ENCODE measurements at places on chromosomes 16 and 17.

GRCh38 chr16:28985211-28986041 lies 574 bp downstream of the LAT start:
- no peak for DNase-seq

DNA sequence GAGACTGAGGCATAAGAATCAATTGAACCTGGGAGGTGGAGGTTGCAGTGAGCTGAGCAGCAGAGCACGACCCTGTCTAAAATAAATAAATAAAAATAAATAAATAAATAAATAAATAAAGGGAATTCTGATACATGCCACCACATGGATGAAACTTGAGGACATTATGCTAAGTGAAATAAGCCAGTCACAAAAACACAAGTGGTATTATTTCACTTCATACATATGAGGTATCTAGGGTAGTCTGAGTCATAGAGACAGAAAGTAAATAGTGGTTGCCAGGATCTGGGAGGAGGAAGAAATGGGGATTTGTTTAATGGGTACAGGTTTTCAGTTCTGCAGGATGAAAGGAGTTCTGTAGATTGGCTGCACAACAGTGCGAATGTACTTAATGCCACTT lies 16.3 kb downstream of the PIPOX start:
- no peak for DNase-seq

- no peak for DNase-seq
Measured at GRCh38 chr16:88415713-88416323, 33.1 kb downstream of the ZNF469 start.

GRCh38 chr17:40778461-40778860 lies 3.9 kb downstream of the KRT27 start:
- no peak for DNase-seq

DNA sequence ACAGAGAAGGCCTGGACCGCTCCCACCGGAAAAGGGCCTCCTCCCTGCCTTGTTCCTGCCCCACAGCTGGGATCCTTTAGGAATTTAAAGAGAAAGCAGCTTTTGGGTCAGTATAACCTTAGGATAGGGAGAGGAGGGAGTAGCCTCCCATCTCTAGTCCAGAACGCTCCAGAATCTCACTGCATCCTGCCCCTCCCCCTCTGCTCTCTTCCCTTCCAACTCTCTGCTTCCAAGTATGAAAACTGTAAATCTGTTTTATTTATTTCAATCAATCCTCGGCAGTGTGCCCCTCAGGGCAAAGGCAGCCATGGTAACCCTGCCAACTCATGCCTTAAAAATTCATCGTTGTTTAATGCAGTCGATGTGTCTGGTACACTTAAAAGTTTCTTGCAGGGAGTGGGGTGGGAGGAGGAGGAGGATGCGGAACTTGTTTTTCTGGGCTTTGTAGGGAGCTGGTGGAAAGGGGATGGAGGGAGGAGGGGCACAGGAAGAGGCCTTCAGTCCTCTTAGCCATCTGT lies 21.2 kb upstream of the MTSS2 start:
- DNase-seq, result peak; percentile 70

DNA sequence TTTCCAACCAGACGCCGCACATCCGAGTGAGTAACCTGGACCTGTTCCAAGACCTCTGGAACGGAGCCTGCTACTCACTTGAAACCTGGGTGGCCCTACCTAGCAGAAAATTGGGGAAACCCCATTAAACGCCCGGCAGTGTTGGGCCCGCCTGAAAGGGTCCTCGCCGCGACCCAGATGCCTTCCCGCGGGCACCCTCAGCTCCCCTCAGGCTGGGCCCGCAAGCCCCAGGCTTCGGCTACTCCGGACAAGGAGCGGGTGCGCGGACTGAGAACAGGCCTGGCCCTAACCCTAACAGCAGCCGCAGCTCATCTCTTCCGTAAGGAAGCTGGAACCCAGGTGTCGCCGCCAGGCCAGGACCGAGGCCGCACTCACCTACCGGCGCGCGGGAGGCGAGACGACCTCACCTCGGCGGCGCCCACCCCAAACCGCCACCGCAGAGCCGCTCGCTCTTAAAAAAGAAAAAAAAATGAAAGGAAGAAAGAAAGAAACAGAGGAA lies 344 bp downstream of the PSME3IP1 start:
- peak; percentile 77 for DNase-seq

GRCh38 chr17:66518108-66518507 lies 215.7 kb downstream of the PRKCA start:
- no peak for DNase-seq

DNA sequence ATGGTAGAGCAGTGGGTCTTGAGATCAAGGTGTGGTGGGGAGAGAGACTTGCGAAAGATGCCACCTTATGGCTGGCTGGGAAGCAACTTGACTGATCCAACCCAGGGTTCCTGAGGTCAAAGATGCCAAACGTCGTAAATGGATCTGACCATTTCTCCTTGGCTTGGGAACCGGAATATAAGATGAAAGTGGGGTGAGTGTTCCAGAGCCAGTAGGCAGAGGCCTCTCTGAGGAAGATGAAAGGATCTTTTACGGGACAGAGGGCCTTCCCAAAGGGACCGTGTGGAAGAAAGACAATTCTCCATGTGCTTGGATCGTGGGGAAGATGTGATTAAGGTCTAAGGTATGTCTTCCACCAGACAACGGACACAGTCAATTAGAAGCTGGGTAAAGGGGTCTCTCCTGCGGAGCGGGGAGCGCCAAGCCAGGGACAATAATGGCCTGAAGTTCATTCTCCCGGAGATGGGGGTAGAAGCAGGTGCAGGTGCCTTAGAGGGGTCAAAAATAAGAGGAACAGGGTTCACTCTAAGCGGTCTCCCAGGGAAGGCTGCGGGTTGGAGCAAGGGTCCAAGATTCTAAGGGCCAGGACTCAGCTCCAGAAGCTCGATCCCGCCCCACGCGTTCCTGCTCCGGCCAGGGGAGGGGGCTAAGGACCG lies 800 bp downstream of the FXR2 start:
- DNase-seq, result peak; percentile 18

DNA sequence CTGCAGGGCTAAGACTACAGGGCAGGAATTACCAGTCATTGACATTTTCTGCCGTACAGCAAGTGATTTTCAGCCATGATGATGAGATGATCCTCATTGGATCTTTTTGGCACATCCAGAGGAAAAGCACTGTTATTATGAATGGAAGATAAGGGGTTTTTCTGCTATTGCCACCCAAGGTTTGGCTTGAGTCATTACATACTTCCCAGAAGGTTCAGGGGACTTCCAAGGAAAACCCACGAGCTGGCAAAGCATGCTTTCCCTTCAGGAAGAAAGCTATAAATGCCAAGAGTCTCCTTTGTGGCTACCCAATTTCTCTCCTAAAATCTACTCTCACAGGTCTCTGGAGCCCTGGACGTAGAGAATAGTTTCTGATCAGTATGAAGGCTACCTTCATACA lies 6.1 kb downstream of the CHST4 start:
- DNase-seq, result no peak

DNA sequence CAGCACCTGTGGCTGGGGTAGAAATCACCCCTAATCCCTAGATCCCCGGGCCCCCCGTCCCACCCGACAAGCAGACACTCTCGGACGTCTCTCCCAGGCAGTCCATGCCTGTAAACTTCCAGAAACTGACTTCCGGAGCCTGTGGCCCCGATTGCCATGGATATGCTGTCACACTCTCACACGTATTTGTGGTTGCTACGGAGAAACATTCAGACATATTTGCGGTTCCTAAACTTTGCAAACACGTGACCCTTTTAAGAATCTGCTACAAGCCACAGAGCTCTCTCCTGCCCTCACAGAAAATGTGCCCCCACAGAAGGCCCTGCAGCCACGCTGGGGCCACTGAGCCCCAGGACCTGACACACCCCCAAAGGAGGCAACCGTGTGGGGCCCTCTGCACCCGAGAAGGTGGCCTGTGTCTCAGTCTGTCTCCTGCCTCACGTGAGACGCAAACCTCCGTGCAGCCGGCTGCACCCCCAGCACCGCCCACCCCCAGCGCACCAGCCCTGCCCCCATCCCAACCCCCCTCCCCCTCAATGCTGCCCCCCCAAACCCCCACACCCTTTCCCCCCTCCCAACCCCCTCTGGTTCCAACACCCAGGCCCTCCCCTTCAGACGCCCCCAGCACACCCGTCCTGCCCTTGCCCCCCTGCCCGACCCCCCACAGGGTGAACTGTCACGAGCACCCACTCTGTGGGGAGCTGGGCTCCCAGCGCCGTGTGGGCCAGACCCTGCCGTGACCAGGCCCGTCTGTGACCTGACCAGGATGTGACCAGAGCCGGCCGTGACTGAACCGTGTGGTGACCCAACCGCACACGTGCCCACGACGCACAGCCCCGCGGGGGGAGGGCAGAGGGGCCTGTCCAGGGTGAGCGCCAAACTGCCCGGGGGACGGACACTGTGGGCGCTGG lies 66.3 kb upstream of the METRNL start:
- DNase-seq, result no peak

DNA sequence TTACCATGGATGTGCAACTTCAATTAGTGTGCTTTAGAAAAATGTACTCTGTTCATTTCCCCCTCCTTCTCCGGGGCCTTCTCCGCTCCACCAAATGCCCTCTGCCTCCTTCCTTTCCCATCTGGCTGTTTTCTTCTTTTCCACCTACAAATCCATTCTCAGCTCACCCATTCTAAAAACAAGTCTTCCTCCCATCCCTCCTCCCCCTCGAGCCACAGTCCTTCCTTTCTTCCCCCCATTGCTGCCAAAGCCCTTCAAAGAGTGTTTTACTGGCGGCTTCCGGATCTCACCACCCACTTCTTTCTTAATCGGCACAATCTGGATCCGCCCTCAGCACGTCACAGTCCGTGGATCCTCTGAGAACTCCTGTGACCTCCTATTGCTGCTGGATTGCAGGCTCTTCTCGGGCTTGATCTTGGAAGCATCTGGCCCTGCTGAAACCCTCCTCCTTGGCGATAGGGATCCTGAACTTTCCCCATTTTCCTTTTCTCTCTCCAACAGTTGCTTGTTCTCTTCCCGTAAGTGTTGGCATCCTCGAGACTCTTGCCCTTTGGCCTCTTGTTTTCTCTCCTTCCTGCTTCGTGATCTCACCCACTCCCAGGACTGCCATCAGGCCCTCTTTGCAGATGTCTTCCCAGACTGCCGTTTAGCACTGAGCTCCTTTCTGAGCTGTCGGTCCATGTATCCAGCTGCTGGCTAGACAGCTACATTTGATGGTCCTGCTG lies 36.0 kb upstream of the FBXO47 start:
- DNase-seq, result no peak

GRCh38 chr17:77685881-77686486 lies 272.5 kb upstream of the TNRC6C start:
- no peak for DNase-seq

GRCh38 chr16:48121276-48121675 lies 34.5 kb downstream of the ABCC12 start:
- DNase-seq, result no peak

GRCh38 chr17:21019976-21020586 lies 22.7 kb downstream of the USP22 start:
- no peak for DNase-seq

- no peak for DNase-seq
Measured at GRCh38 chr17:73015722-73016276, 76.7 kb downstream of the SLC39A11 start.

- no peak for DNase-seq
Measured at GRCh38 chr16:66601471-66601870, 3.0 kb upstream of the CMTM3 start.

GRCh38 chr16:26134588-26134987 lies 442.8 kb downstream of the HS3ST4 start:
- DNase-seq, result no peak

GRCh38 chr16:54817432-54817831 lies 113.2 kb upstream of the IRX5 start:
- no peak for DNase-seq

- no peak for DNase-seq
Measured at GRCh38 chr16:5044011-5044540, 10.3 kb upstream of the NAGPA start.

- DNase-seq, result peak; percentile 13
Measured at GRCh38 chr16:67718668-67719047, 458 bp downstream of the GFOD2 start.

- DNase-seq, result no peak
Measured at GRCh38 chr16:73697336-73697735, 599.3 kb upstream of the PSMD7 start.

- no peak for DNase-seq
Measured at GRCh38 chr17:2240541-2240940, 63.0 kb downstream of the SMG6 start.

- DNase-seq, result no peak
Measured at GRCh38 chr17:80774643-80775281, 216.9 kb upstream of the CHMP6 start.

DNA sequence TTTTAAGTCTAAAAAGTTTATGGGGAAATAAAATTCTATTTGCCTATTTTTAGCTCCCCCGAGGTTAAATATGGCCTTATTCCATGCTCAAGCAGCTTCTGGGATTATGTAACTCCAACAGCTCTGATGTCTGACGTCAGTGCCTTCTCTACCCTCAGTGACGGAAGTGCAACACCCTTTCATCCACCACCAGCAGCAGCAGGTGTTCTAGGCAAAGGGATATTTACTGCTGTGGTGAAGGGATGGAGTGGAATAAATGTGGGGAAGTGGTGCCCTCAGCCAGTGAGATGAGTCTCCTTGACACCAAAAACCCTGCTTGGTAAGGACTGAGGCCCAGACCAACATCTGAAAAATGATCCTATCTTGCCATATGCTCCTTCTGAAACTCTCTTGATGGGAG lies 247.4 kb downstream of the SHISA9 start:
- DNase-seq, result no peak

GRCh38 chr17:72185564-72185963 lies 64.7 kb downstream of the SOX9 start:
- DNase-seq, result no peak

DNA sequence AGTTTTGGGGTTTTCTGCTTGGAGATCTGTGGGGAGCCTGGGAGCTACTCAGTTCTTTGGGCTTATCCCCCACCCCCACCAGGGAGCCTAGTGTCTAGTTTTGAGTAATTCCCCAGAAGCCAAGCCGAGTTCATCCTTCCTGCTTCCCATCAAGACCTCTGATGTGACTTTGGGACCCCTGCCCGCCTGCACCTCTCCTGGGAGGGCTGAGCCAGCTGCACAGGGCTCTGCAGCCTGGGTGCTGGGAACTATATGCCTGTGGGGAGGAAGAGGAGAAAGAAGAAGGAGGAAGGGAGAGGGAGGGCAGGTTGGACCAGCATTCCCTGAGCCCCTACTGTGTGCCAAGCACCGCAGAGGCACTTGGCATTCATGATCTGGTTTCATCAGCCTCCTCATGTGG lies 178.9 kb downstream of the TMEM132E start:
- DNase-seq, result no peak

GRCh38 chr17:5958850-5959249 lies 111.3 kb upstream of the WSCD1 start:
- no peak for DNase-seq

GRCh38 chr17:48997103-48997826 lies at the start of gene IGF2BP1:
IGF2BP1 (plus strand) TSS chr17:48997385; CDS start chr17:48997746, 361 bp downstream.
- no peak for DNase-seq

GRCh38 chr16:49638673-49639610 lies 217.0 kb downstream of the ZNF423 start:
- DNase-seq, result no peak

DNA sequence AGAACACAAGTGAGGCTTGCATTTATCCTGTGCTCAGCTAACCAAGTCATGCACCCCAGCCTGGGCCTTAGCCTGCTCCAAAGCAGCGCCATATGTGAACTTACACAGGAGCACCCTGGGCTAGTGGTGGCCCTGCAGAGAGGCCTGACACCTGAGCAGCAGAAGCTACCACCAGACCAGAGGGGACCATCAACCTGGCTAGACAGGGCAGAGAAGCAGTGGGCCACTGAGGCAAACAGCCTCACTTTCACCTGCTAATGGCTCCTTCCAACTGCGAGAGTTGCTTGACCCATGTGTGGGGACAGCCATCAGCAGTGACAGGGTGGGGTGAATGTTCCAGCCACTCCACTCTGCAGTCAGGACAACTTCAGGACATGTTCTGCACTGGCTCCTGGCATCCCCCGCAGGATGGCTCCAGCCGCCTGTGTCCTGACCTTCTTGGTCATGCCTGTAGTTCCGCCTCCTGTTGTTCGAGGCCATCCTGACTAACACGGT lies 2.9 kb upstream of the C16orf95 start:
- no peak for DNase-seq
